ENCODE measurements at places on chromosomes 7 and 10.
A peak's percentile ranks its signal among the peaks of the same experiment; 100 is the strongest.

DNA sequence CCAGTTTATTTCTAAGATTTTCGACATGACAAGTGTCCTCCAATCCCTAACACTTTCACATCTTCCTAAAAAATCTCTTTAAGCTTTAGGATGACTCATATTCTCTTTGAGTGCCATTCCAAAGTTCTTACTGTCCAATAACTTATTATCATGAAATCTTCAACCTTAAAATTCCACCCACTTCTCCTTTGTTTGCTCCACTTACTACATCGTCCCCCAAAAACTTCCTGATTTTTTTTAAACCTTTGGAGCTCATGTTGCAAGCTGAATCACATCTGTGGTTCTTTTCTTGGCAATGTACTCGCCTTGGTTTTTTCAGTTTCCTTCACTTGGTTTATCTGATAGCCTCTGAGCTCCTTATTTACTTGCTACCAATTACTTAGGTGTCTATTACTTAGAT is 39.2 kb upstream of the JCAD start:
- peak; percentile 38 for DNase-seq

GRCh38 chr7:98795741-98796493 is 73.9 kb downstream of the TMEM130 start:
- peak; percentile 49 for DNase-seq

GRCh38 chr7:158685693-158686092 is 18.9 kb downstream of the NCAPG2 start:
- no peak for DNase-seq

- no peak for DNase-seq
Observed at GRCh38 chr10:88386821-88387773, 196.0 kb downstream of the RNLS start.

GRCh38 chr7:102875700-102876295 is 37.0 kb upstream of the LRRC17 start:
- peak; percentile 82 for DNase-seq

GRCh38 chr10:95350219-95350829 is 59.5 kb upstream of the PDLIM1 start:
- no peak for DNase-seq

DNA sequence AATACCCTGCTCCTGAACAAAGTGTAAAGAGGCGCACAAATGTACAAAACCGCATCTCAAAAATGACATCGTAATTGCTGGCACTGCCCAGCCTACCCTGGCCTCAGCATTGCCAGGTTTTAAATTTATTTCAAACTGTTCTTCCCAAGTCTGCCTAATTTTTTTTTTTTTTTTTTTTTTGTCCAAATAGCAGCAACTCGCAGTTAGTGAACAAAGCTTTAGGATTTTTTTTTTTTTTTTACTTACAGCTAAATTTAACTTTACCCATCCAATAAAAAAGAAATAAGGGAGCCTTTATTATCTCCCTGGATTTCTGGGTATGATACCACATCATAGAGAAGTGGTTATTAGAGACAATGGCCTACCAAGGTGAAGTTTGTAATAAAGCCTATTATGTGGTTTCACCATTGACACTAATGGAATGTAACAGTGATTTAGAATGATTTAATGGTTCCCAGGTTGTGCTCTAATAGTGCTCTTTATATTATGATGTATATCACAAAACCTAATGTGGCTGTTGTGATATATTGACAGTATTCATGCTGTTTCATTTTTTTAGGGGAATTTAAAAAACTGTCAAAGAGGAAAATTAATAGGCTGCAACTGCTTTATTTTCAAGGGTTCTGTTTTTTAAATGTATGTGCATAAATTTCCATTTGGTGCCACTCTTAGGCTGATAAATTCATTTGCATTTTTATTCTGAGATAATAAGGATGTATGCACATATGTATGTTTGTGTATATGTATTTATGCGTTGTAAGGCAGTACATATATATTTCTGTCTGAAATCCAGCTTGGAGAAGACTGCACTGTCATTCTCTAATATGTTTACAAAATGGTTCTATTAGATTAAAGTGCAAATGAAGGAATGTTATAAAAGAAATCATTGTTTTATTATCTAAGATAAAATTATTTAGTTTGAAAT is 309.0 kb downstream of the TFEC start:
- no peak for DNase-seq

GRCh38 chr7:91568138-91568537 is 303.9 kb downstream of the FZD1 start:
- no peak for DNase-seq

- DNase-seq: no peak
Observed at GRCh38 chr7:43318188-43318770, 205.8 kb downstream of the HECW1 start.

GRCh38 chr10:120555842-120556532 is 99.0 kb downstream of the PLPP4 start:
- DNase-seq: no peak

- no peak for DNase-seq
Observed at GRCh38 chr7:149729983-149730801, 43.2 kb downstream of the ZNF467 start.

GRCh38 chr7:9407816-9408215 is 974.4 kb downstream of the NXPH1 start:
- no peak for DNase-seq

GRCh38 chr10:26044141-26044749 is 110.2 kb downstream of the MYO3A start:
- DNase-seq: no peak

DNA sequence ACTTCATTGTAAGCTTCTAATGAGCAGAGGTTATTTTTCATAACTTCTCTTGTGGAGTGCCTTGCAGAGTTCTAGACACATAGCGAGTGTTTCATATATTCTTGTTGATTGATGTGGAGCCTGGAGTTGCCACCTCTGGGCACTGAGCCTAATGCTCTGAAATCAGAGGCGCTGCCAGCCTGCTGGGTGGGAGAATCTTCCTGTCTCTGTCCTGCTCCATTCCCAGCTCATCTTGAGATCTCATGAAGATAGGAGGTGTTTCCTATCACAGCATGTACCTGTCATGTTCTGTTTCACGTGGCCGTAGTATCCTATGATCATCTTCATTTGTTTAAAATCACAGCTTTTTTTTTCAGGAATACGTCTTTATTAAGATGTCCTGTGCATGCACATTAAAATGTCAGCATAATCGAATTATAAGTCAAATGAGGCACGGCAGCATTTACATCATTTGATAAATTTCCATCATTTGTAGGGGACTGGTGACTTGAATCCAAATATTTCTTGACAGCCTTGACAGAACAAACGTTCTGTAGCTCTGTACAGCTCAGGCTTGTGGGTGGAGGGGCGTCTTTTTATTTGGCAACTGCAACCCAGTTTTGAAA is 393.0 kb downstream of the PHTF2 start:
- DNase-seq: no peak

- DNase-seq: no peak
Observed at GRCh38 chr7:73340514-73340913, 12.6 kb downstream of the FKBP6 start.

GRCh38 chr7:84924353-84924752 is 262.5 kb downstream of the SEMA3D start:
- no peak for DNase-seq

GRCh38 chr7:27154901-27155815 is 1.3 kb downstream of the HOXA7 start:
- DNase-seq: no peak

GRCh38 chr7:30703756-30704155 is 21.5 kb upstream of the CRHR2 start:
- DNase-seq: no peak

- DNase-seq: no peak
Observed at GRCh38 chr7:15889507-15889906, 203.0 kb upstream of the MEOX2 start.

GRCh38 chr7:25148772-25149575 is 23.9 kb upstream of the CYCS start:
- no peak for DNase-seq

DNA sequence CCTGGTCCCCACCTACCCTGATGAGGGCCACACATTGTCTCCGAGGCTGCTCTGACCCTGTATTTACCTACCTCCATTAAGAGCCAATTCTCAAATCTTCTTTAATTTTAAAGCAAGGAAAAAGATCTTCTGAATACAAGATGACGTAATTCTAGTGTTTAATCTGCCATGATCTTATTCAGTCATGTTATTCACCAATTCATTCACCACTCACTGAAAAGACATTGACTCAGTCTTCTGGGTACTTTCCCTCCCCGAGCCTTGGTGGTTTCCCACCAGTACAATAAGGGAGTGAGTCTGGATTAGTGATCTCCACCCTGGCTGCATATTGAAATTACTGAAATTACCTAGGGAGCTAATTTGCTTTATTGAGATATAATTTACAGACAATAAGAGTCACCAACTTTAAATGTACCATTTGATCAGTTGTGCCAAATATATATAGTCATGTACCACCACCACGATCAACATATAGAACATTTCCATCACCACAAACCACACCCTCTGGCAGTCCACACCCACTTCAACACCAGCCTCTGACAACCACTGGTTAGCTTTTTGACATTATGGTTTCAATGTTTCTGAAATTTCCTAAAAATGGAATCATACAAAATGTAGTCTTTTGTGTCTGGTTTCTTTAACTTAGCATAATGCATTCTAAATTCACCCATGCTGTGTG is 117.5 kb upstream of the UNC5B start:
- peak; percentile 13 for DNase-seq

DNA sequence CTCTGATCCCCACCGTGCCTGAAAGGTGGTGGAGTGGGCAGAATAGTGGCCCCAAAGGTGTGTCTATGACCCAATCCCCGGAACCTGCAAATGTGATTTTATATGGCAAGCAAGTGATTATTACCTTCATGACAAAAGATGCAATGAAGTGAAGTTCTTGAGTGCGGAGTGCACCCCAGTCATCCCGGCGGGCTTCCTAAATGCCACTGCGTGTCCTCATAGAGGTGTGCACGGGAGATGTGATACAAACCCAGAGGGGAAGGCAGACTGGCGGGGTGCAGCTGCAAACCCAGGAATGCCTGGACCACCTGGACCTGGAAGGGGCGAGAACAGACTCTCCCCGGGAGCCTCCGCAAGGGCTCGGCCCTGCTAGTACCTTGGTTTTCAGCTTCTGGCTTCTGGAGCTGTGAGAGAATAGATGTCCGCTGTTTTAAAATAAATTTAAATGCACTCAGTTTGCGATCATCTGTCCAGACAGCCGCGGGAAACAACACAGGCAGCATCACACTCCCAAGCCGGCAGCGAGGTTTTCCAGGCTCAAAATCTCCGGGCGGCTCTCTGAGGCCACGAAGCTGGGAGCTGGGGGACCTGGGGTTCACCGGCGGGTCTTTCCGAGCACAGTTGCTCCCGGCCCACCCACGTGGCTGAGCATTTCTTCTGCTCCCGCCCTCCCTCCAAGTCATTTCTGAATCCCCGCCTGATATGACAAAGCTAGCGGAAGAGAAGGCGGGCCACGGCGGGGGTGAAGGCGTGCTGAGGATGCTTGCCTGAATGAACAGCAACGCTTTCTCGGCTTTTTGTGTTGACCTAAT is 50.4 kb upstream of the EBF3 start:
- DNase-seq: no peak

DNA sequence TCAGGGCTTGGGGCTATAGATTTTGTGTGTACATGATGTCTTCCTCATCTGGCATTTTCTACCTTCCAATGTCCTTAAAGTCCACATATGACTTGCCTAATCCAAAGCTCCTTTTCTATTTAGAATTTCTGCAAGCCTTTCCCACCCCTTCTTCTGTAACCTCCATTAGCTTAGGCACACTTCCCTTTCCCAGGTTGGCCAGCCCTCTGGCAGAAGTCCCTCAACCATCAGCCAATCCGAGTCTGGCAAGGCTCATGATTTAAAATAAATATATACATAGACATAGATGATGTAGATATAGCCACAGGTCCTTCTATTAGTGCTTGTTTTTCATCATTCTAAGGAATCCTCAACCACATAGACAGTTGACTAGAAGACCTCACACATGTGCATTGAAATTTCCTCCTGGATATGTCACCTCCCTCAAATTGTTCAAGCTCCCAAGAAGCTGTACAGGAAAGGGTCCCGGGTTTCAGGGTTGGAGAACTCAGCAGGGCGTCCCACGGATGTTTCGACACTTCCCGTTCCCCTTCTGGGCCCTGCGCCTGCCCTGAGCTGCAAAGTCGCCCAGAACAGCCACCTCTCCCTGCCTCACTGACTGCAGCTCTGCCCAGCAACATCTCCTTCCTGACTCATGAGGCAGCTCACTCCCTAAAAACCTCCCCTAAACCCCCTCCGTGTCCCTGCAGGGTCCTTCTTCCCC is 20.4 kb upstream of the PIK3AP1 start:
- DNase-seq: no peak

GRCh38 chr10:12699781-12700556 is 301.5 kb downstream of the CCDC3 start:
- no peak for DNase-seq

GRCh38 chr10:106436123-106436715 is 728.3 kb downstream of the SORCS1 start:
- DNase-seq: no peak

- DNase-seq: no peak
Observed at GRCh38 chr10:86366033-86366901, at the start of gene GRID1. GRID1 (minus strand) TSS chr10:86366795.

- DNase-seq: no peak
Observed at GRCh38 chr10:97713826-97714400, 383 bp downstream of the MARVELD1 start.

- no peak for DNase-seq
Observed at GRCh38 chr7:38330861-38331621, 57.6 kb upstream of the TARP start.

DNA sequence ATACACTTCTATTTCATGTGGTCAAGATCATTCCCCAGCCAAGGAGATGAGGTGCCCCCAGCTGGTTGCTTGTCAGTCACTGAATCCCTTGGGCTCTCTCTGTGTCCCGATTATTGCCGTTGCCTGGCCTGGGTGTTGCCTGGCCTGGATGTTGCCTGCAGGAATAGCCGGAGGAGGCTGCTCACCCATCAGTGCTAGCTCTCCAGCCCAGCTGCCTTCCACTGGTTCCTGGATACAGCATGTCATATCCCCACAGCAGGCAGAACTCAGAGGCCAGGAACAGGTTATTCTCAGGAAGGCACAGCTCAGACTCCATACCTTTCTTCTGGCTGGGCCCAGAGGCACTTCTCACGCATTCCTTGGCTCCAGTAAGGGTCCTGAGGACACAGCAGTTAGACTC is 542.1 kb upstream of the MGMT start:
- no peak for DNase-seq

- DNase-seq: no peak
Observed at GRCh38 chr10:17685233-17685840, 41.4 kb downstream of the STAM start.

- DNase-seq: no peak
Observed at GRCh38 chr10:119441921-119442757, 100.4 kb downstream of the RGS10 start.

DNA sequence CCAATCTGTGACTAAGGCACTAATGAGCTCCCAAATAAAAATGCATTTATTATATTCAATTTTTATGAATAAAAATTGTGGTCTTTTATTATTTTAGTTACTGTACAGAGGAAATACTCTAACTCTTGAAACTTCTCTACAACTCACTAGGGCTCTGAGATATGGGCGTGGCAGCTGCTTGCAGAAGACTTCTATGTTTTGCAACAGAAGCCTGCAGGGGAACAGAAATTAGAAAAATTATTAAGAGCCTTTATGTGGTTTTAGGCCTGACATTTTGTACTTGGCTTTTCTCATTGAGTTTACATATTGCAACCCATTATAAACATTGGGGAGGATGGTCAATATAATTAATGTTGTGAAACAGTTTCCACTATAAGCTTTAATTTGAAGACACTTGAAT is 581.4 kb downstream of the TNS3 start:
- DNase-seq: no peak

- DNase-seq: no peak
Observed at GRCh38 chr10:131943021-131943814, 38.5 kb downstream of the BNIP3 start.

Data from PC-9 (cell line).